ENCODE measurements at places on chromosomes 5 and 9.

GRCh38 chr9:116635908-116636307, 51.2 kb upstream of the TRIM32 start:
- DNase-seq: no peak

GRCh38 chr9:126513159-126514036, 100.3 kb upstream of the LMX1B start:
- no peak for DNase-seq

- no peak for DNase-seq
These were observed 353.5 kb downstream of the FBXL17 start for GRCh38 chr5:108028412-108028811.

DNA sequence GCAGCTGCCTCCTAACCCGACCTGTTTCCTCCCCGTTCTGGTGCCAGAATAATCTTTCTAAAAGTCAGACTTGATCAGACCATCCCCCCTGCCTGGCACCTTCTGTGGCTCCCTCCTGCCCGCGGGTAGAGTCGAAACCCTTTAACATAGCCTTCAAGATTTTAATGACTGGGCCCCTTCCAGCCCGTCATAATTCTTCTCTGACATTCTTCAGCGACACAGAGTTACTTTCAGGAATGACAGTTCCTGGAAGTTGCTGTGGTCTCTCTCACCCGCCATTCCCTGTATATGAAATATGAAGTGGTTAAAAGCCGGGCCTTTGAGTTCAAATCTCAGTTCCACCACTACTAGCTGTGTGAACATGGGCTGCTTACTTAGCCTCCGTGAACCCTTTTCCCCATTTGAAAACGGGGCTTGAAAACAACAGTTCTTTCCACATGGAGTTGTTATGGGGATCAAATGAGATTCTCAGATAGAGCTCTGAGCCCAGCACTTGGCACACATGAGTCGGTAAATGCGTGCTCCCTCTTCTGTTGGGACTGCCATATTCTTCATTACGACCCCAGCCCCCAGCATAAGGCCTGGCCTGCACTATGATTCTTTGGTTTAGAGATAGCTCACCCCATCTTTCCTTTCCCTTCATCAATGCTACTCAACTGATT, 737 bp downstream of the NANS start:
- no peak for DNase-seq

GRCh38 chr5:66812291-66812690, 216.1 kb downstream of the MAST4 start:
- no peak for DNase-seq

- DNase-seq: no peak
These were observed 319.2 kb downstream of the SLCO4C1 start for GRCh38 chr5:101976933-101977332.

- DNase-seq: no peak
These were observed 1516.4 kb downstream of the EFNA5 start for GRCh38 chr5:106154280-106154716.

DNA sequence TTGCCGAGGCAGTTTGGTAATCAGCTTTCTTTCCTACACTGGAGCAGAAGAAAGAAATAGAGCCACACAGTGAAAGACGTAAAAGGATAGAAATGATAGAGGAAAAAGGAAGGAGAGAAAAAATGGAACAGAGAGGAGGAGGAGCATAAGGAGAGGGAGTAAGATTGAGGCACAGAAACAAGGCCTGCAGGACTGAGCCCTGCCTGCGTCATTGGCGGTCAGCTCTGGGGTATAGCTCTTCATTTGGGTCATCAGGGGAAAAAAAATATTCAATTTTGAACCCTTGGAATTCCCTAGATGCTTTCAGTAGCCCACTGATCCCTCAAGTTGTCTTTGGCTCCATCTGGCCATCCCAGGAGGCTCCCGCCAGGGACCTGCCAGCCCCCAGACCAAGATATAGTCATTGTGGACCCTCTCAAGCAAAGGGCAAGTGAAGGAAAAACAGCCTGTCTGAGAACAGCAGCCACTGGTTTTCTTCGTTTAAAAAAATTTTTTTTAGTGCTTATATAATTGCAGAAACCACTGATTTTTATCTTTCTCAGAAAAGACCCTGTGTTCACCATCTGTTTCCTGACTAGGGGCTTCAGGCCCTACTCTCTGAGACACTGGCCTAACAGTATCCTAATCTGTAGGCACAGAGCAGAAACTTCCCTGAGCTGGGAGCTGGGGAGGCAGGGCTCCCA, 31.3 kb upstream of the MATR3 start:
- DNase-seq: no peak

DNA sequence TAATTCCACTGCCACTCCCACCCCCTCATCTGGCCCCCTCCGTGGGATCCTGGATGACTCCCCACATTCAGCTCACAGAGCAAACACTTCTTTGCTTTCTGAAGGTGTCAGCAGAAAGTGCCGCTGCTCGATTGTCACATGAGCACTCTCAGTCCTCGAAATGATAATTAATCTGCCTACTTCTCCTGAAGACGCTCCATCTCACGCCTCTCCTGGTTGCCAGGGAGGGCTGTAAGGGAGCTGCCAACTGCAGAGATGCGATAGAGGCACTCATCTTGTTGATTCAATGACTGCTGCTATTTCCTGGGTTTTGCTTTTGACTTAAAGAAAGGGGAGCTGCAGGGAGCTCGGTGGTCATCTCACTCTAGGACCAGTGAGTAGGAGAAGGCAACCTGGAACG, 206.5 kb downstream of the DAB2IP start:
- no peak for DNase-seq

All from right lobe of liver (tissue), 6 donors.